ENCODE measurements at places on chromosomes 5 and 9. TPM values are rescaled to one million over a fixed set of nuclear protein-coding genes. Genes with fewer than 3 reads are reported as not detected.
A peak's percentile ranks its signal among the peaks of the same experiment; 100 is the strongest.

HTR1A gene
- 0.57 TPM for total RNA-seq

OR13C4 gene
- total RNA-seq = not detected

RAB14 gene
- 58.7 TPM for total RNA-seq

HBEGF gene
- 8.3 TPM for total RNA-seq

GBGT1 gene
- 15.5 TPM for total RNA-seq

MOB3B gene
- 14.1 TPM for total RNA-seq

DNA sequence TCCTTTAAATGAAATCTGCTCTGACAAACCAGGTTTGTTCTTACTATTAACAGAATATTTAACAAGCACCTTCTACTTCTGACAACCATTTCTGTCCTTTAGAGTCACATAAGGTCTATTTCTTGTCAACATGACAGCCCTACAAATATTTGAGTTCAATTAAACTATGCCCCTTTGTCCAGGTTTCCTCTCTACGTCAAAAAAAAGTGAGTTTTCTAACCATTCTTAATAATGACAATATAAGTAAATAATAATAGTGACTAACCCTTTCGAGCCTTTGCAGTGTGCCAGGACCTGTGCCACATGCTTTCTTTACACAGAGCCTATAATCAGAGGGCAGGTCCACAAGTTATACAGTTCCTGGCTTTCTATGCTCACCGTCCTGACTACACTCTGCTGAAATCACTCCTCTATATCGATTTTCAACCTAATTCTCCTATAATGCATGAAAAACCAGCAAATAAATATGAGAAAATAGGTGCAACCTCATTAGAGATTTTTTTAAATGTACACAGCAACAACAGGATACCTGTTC lies 115.0 kb downstream of the CDK5RAP2 start:
- H3K27me3 ChIP-seq = no peaks in the 10 kb centered on the region
- no peaks in the 10 kb centered on the region for H3K36me3 ChIP-seq
- no peak overlapping the region for H3K27ac ChIP-seq
- no peak overlapping the region for H3K4me3 ChIP-seq
- no peak for DNase-seq

GRCh38 chr5:176573564-176574296 lies 24.6 kb downstream of the CDHR2 start:
- H3K27ac ChIP-seq = no peak overlapping the region
- DNase-seq = peak; percentile 59
- no peaks in the 10 kb centered on the region for H3K4me1 ChIP-seq
- no peaks in the 10 kb centered on the region for H3K27me3 ChIP-seq
- no peaks in the 10 kb centered on the region for H3K36me3 ChIP-seq
- H3K4me3 ChIP-seq = no peak overlapping the region

- H3K4me3 ChIP-seq = no peak overlapping the region
- H3K4me1 ChIP-seq = no peaks in the 10 kb centered on the region
- H3K36me3 ChIP-seq = no peaks in the 10 kb centered on the region
- H3K27ac ChIP-seq = no peak overlapping the region
Observed at GRCh38 chr9:115142517-115143270, 24.7 kb upstream of the TNC start.

DNA sequence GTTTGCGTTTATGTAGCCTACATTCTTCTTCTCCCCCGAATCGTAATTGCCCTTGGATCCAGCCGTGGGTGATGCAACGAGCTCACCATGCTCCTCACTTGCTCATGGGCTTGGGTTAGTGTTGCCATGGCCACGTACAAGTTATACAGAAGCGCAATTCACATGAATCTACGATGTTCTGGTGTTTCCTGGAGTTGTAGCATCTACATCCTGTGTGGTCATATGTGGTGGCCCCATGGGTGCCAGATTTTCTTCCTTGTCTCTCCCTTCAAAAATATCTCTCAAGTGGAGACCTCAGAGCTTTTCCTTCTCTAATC lies 115.3 kb downstream of the TLE4 start:
- H3K27ac ChIP-seq = no peak overlapping the region
- no peaks in the 10 kb centered on the region for H3K36me3 ChIP-seq
- no peak for DNase-seq
- H3K27me3 ChIP-seq = no peaks in the 10 kb centered on the region
- H3K4me1 ChIP-seq = peaks cover 17% of the 10 kb centered on the region

DNA sequence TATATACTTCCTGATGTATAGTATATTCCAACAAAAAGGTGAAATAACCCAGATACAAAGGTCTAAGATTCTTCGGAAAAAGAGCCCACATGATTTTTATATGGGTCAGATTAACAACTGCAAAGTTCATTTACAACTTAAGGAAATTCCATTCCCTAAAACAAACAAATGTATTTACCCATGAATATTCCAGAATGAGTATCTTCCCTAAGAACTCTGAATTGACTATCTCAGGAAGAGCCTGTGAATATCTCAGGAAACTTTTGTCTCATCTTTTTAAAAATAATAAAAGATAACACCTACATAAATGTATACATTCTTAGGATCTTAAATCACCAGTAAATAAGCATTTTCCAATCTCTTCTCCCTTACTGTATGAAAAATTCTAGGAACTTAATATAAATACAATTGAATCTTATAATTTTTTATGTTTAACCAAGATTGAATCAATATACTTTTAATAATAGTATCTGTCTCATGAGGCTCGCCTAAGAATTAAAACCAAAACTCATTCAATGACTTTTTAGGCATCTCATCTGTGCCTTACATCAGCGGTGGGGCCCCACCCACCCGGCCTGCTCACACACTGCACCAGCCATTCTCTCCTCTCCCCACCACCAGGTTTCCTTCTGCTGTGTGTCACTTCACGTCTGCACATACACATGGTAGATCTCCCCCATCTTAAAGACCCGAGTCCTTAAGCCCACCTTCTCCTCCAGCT lies 78.1 kb downstream of the RAPGEF1 start:
- H3K36me3 ChIP-seq = no peaks in the 10 kb centered on the region
- H3K4me1 ChIP-seq = peaks cover 22% of the 10 kb centered on the region
- H3K27me3 ChIP-seq = no peaks in the 10 kb centered on the region
- no peak overlapping the region for H3K4me3 ChIP-seq
- no peak overlapping the region for H3K27ac ChIP-seq
